ENCODE measurements at places on chromosomes 7 and 10.

GRCh38 chr7:28580665-28581064 is 168.3 kb downstream of the CREB5 start:
- no peak for DNase-seq

GRCh38 chr10:132306864-132307751 is 642 bp downstream of the STK32C start:
- peak; percentile 16 for DNase-seq

GRCh38 chr7:11315666-11316258 is 342.1 kb downstream of the PHF14 start:
- DNase-seq, result no peak

- DNase-seq, result no peak
These were observed at the start of gene GPNMB for GRCh38 chr7:23246555-23246954. Gene GPNMB (plus strand): TSS chr7:23246775. CDS start chr7:23246858, 83 bp downstream.

DNA sequence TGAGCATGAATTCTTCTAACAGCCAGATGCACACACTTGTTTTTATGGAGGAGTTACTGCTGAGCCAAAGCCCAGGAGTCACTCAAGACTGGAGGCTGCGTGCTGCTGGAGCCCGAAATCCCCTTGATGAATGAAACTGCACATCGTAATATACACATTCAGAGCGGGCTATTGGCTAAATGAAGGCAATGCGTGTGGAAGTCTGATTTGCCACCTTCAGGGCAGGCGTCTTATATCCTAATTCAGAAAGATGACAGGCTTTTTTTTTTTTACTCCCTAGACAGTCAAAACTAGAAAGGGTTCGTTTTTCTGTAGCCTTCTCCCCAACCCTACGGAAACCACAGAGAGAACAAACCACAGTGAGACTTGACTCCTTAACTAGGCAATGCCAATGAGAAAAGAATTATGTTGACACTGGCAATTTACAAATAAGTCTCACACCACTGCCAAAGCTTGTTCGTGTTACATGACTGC is 227.2 kb upstream of the KLF14 start:
- DNase-seq, result peak; percentile 54

Measured in activated effector memory CD4-positive, alpha-beta T cell treated with Interleukin-2 at 50 U/mL for 16 hours (primary cell).